ENCODE measurements at places on chromosomes 11 and 22.

DNA sequence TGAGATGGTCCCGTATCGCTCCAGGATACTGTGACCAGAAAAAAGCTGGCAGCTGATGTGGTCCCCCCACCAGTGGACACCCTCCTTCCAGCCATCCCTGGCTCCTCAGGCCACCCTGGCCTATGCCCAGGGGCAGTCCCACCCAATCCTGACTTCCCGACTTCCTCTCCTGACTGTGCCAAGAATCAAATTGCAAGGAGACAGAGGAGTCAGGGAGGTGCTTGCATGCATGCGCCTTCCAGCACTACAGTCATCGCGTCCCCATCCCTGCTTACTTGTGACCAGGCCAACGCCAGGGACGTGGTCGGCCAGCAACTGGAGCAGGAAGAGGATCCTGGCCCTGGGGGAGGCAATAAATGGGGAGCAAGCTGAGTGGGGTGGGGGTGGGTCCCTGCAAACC, 3.6 kb upstream of the FREY1 start:
- no peak for DNase-seq

DNA sequence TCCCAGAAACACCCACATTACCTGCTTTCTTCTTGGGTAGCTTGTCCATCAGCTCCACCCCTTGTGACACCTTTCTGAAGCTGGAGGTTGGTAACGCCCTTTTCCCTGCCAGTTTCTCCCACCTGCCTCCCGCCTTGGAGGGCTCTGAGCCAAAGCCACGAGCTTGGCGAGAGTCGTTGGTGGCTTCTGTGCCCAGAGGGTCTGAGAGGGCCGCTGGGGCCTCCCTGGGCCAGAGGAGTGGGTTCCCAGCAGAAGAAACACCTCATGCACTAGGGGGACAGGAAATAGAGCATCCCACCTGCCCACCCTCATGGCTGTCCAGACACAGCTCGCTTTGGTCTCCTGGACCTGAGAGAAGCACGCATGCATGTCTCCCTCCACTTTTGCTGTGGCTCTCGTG, 37.9 kb downstream of the B3GAT1 start:
- no peak for DNase-seq

GRCh38 chr11:77542296-77542695, 47.5 kb upstream of the AQP11 start:
- DNase-seq: no peak

- DNase-seq: no peak
Measured at GRCh38 chr22:48507171-48507570, 1320.5 kb downstream of the BRD1 start.

- DNase-seq: no peak
Measured at GRCh38 chr11:7964873-7965272, 374 bp downstream of the NLRP10 start.

GRCh38 chr11:15493921-15494620, 379.3 kb downstream of the INSC start:
- no peak for DNase-seq
